ENCODE measurements at places on chromosomes 7 and 10. TPM values are rescaled to one million over a fixed set of nuclear protein-coding genes. Genes with fewer than 3 reads are reported as not detected.

Gene TDRD1
- total RNA-seq: not detected

Gene SUFU
- 4.7 TPM for total RNA-seq

Gene CHAT
- not detected for total RNA-seq

Gene TAS2R41
- total RNA-seq: not detected

Gene CRPPA
- 1.8 TPM for total RNA-seq

Gene TWIST1
- 0.87 TPM for total RNA-seq

Gene LAMB1
- total RNA-seq: 445 TPM

Data from dermis lymphatic vessel endothelial cell (primary cell).